Cortex of kidney (tissue), 1 donor: ENCODE measurements at places on chromosomes 6 and 20.

DNA sequence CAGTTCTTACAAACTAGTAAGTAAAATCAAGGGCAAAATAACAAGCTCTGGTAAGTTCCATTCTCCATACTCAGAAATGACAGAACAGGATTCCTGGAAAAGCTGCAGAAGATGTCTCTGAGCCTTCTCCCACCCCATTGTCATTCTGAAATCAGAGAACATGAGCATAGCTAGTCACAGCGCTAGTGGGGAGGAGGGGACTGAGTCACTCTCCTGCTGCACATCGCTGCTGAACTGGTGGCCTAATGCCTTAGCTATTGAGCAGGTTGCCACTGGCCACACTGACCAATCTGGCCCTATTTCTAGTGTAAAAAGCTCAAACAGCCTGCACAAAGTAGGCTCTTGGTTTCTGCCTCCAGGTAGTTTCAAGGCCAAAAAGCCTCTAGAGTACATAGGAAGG, 26.1 kb upstream of the RIPPLY2 start:
- no peak for DNase-seq

- DNase-seq, result no peak
Measured at GRCh38 chr6:141097471-141097870, 1035.3 kb upstream of the GJE1 start.

DNA sequence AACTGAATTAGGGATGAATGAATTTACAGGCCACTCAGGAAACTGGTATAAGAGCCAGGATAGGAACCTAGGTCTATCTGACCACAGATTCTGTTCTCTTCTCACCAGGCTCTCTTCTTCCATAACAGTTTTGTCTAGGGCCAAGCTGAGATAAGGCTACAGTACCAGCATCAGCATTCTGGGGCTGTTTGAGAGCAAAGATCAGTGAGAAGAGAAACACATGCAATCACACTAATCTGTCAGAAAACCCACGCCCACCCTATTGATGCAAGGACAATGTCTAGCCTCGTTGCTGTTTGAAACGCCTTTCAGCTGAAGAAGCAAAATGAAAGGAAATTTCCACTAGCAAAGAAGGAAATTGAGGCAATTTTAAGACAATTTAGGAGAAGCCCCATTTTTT, 137.7 kb downstream of the LCA5 start:
- no peak for DNase-seq

DNA sequence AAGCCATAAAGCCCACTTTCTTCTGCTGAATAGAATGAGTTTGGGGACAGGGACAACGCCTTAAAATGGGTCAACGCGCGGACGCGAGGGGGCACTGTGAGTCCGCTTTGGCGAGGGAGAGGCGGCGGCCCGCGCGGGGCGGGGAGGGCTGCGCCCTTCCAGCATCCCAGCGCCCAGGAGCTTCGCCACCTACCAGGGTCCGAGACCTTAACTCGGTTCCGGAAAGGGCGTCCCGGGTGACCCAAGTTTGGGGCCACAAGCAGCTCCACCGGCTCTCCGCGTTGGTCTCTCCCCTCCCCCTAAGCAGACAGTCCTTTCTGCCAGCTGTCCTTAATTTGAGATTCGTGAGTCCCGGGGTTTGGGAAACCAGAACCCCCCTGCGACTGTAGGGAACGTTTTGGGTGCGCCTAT, 1.8 kb upstream of the SAMD5 start:
- DNase-seq, result no peak

GRCh38 chr6:13528232-13528631, 40.8 kb upstream of the GFOD1 start:
- DNase-seq, result no peak

DNA sequence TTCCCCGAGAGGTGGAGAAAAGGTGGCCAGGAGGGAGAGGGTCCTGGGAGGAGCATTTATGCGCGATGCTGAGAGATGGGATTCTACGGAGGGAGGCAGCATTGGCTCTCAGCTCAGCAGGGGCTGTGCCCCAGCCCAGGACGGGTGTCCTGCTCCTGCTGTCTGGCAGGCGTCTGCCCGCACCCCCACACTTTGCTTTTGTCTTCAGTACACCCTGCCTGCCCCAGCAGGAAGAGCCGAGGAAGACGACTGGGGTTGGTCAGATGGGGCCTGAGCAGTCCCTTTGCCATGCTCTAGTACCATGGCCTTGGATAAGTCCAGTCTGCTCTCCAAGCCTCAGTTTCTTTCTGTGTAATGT, 68.5 kb downstream of the TCP11 start:
- DNase-seq, result no peak

DNA sequence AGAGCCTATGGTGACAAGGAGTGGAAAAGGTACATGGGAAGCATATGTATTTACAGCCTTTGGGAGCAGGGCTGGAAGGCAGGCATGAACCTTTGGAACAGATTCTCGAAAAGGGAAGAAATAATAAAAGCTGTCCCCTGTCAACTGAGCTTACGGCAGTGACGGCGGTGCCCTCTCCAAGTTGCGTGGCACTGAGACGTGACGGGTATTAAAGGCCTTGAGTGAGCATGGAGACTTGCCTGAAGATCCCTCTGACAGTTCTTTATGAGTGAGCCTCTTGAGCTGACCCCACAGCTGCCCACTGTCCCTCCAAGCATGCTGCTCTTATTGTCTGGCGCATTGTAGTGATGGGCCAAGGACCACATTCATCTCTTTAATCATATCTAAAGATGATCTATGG, 388.5 kb downstream of the ZFAND3 start:
- DNase-seq, result no peak

DNA sequence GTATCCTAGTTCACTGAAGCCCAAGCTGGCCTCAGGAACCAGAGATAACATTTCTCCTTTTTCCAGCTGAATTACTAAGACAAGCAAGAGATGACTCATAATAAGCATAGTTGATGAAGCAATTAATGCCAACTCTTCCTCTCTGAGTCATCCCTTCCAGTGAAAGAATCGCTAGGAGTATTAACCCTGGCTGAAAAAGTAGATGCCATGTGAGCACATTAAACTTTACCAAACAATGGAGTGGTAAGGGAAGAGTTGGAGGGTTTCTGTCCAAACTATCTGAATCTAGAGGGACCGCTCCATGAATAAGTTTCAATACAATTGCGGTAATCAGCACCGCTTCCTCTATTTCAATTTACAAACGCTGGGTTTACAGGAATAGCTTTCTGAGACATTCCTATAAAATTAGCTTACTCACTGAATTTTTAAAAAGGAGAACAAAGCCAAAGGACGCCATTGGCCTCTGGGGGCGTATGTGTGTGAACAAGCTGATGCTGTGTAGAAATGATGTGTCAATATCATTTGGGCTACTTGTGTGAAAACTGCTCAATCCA, 48.3 kb downstream of the ATXN1 start:
- DNase-seq, result no peak

DNA sequence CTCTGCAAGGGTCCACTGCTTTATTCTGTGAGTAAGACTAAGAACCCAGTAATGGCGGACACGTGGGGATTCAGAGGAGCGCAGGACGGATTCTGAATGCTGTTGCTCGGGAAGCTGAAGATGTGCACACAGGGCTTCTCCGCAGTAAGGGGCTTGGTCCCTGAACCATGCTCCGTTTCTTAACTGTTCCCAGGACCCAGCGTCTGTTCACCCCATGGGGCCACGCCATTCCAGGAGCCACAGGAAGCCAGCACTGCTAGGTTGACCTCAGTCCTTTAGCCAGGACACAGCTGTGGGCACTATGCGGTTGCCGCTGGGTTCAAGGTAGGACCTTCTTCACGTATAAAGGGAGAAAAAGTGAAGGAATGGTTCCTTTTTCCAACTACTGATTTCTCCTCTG, 59.8 kb downstream of the IRF4 start:
- no peak for DNase-seq

- no peak for DNase-seq
Measured at GRCh38 chr6:121823437-121823851, 388.0 kb downstream of the GJA1 start.

GRCh38 chr6:903761-904160, 210.8 kb upstream of the EXOC2 start:
- no peak for DNase-seq

- DNase-seq, result no peak
Measured at GRCh38 chr20:1949347-1950100, 44.3 kb downstream of the PDYN start.

GRCh38 chr6:130027948-130028347, 9.6 kb downstream of the L3MBTL3 start:
- no peak for DNase-seq

DNA sequence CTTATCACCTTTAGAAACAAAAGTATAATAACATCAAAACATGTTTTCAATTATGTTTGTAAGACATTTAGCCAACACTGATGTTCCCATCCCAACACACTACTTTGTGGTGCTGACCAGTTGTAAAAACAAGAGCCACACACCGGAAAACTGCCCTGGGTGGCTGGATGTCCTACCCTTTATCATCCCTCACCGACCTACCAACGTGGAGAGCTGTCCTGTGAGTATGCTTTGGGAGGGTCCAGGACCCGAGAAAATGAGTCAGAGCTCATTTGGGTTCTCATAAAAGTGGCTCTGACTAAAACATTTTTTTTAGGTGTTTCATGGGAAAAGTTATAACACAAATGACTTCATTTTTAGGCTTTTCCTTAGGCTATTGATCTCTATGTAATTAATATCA, 29.3 kb upstream of the CTAGE9 start:
- no peak for DNase-seq

DNA sequence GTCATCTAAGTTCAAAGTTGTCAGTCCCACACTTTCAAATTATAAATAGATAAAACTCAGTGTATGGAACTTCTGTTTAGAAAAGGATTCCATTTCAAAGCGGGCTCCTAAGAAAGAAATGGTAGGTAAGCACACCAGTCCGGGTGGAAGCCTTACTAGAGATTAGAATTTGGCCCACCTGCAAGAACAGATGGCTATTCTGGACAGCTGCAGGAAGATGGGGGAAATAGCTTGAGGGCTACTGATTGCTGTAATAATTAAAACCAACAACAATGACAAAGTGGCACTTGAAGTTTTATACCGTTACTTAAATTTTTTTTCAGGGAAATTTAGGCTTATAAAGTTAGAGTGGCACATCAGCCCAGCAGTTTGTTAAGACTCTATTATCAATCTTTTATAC, 83.3 kb downstream of the HIVEP2 start:
- no peak for DNase-seq

DNA sequence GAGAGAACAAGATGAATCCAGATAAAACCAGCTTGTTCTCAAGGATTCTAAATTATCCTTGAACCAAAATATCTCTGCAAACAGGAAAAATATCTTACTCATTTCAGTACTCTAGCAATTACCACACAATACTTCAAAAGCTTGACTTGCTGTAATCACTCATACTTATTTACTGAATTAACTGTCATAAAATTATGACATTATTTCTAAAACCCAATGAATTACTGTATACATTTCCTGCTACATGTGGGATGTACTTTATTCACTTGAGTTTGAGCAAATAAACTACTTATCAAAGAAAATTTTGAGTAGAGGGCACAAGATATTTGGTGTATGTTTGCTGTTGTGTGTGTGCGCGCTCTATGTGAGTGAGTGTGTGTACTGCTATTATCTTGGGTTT, 9.7 kb downstream of the EIF2S2 start:
- DNase-seq, result no peak

- DNase-seq, result no peak
Measured at GRCh38 chr6:21455071-21455470, 138.5 kb upstream of the SOX4 start.

DNA sequence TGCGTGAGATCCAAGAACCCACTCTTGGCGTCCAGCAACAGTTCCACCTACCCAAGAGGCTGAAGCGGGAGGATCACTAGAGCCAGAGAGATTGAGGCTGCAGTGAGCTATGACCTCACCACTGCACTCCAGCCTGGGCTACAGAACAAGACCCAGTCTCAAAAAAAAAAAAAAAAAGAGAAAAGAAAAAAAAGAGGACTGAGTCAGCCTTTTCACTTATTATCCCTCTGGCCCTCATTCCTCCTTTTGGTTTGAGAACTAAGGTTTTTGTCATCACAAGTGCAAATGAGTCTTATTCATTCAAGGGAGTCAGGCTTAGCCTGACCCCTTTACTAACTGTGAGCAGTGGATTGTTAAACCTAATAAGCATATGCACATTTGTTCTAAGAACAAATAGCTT, 37.9 kb upstream of the JARID2 start:
- no peak for DNase-seq

DNA sequence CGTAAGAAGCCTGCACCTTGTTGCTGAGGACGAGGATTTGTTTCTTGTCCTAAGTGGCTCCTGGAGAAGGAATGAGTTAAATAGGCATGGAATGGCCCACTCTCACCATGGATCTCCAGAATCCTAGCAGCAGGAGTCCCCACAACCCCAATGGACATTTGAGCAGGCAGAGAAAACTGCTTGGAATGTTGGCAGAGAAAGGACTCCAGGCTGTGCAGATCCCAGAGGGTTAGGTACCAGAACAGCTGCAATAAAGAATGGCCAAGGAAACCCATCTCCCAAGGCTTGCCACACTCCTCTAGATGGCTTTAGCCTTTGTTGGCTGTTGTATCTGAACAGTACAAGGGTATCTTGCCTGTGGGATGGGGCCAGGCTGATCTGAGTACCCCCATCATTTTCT, 1415.7 kb upstream of the ADGRB3 start:
- DNase-seq, result no peak

GRCh38 chr6:134840086-134840867, 109.6 kb downstream of the ALDH8A1 start:
- no peak for DNase-seq

DNA sequence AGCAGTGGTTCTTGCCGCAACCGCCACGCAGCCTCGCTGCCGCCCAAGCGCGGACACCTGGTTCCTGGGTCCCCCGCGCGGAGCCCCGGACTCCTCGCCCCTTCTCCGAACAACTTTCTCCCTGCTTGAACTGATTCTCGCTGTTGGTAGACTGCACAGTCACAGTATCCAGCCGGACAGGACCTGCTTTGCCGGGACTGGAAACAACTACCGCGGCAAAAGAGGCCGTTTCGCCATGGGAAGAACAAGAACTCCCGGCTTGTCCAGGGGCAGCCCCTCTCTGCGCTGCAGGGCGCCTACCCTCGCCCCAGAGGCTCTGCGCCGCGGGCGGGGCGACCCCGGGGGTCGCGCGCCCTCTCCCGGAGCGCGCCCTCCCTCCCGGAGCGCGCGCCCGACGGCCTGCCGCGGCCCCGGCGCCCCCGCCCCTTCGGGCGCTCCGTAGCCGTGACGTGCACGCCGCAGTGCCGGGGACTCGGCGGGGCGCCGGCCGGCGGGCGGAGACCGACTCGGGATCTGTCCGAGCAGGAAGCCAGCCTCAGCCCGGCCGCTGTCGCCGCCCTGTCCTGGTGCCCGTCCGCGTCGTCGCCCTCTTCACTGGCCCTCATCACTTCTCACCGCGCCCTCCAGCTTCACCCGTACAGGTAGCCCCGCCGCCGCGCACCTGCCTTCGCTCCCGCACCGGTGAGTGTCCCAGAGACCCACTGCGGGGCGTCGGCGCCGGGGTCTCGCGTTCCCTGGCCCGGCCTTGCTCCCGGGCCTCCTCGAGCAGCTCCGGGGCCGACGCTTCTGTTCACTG, at the start of gene MYO6:
Gene MYO6, plus strand, starts transcription at position 497 of the 796 bp plus-strand sequence. CDS start 68,309 bp downstream, outside the sequence.
- DNase-seq, result peak; percentile 26

- DNase-seq, result no peak
Measured at GRCh38 chr20:4795394-4795793, 73.7 kb downstream of the PRND start.
